ENCODE measurements at places on chromosomes 12 and 14.

GRCh38 chr12:92601176-92601575, 101.6 kb upstream of the PLEKHG7 start:
- DNase-seq: no peak

- no peak for DNase-seq
These were observed 182.6 kb downstream of the CNTN1 start for GRCh38 chr12:40874868-40875267.

- no peak for DNase-seq
These were observed 289.8 kb upstream of the RTL1 start for GRCh38 chr14:101193106-101193844.

- DNase-seq: no peak
These were observed 132.1 kb upstream of the SOX5 start for GRCh38 chr12:24081606-24082005.

DNA sequence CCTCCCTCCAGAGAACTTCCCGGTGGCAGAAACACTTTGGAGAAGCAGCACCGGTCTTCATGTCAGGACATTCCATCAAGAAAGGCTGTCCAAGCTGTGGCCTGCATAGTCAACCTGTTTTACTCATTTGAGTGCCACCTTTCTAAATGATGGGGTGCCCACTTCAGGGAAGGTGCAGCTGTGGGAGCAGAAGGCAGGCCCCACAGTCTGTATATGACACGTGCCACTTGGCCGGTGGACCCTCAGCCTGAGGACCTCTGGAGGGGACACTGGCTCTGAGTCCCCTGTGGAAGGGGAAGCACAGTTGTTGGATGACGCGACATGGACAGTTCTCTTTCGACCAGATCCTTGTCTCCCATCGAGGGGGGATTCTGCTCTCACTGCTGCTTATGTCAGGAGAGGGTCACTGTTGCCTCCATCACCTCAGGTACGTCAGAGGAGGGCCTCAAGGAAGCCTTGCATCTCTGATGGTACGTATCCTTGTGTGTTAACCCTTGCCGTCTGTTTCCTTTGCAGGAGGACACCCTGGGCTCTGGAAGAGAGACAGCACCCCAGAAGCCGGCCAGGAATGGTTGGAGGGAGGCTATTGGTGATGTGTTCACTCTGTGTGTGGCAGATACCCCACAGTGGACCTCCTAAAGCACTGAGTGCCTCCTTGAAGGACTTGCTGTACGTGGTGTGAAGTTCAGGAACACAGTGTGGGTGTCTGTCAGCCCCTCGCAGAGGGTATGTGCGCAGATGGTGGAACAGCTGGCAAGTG, 132.1 kb upstream of the RTL1 start:
- no peak for DNase-seq
